ENCODE measurements at places on chromosomes 11 and 22.

- no peak for DNase-seq
Measured at GRCh38 chr22:29679316-29679715, 40.5 kb upstream of the CABP7 start.

GRCh38 chr11:68890490-68891231 is 13.0 kb downstream of the MRPL21 start:
- DNase-seq = peak; percentile 14

GRCh38 chr11:73291781-73292524 is 16.1 kb upstream of the ARHGEF17 start:
- no peak for DNase-seq

GRCh38 chr11:1765871-1766718 is 2.4 kb upstream of the CTSD start:
- no peak for DNase-seq

DNA sequence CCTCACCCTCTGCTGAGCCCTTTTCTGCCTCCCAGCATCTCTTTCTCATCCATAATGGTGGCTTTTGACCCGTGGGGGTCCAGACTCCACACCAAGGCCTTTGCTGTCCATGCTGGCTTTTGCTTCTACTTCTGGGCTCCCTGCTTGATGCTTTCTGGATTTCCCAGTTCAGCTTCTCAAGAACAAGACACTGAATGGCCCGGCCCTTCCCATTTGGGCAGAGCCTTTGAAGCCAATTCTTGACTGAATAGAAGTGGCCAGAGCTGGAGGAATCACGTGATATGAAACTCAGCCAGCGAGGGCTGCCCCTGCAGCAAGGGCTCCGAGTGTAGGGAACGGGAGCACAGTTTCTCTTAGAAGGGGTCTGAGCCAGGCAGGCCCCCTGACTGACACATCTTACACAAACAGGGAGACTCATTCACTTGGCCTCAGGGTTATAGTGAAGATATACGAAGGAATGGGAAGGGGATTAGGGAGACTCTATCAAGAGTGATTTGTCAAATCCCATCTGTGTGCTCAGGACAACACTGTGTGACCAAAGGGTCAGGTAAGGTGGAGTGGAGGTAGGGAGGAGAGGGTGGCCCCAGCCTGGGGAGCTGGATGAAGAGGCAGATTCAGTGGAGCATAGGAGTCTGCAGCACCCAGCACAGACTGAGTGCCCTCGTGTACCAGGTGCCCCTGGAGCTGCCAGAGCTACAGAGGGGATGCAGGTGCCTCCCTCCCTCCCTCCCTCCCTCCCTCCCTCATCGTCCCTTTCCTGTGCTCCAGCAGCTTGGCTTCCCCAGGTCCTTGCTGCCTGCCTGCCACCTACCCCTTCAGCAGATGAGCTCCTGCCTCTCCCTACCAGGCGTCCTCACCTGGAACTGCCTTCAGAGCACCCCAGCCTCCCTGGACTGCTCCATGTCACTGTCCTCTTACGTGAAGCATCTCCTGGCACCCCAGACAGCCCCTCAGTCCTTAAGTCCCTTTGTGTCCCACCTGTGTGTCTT is 106.0 kb downstream of the TRIM29 start:
- DNase-seq = no peak

DNA sequence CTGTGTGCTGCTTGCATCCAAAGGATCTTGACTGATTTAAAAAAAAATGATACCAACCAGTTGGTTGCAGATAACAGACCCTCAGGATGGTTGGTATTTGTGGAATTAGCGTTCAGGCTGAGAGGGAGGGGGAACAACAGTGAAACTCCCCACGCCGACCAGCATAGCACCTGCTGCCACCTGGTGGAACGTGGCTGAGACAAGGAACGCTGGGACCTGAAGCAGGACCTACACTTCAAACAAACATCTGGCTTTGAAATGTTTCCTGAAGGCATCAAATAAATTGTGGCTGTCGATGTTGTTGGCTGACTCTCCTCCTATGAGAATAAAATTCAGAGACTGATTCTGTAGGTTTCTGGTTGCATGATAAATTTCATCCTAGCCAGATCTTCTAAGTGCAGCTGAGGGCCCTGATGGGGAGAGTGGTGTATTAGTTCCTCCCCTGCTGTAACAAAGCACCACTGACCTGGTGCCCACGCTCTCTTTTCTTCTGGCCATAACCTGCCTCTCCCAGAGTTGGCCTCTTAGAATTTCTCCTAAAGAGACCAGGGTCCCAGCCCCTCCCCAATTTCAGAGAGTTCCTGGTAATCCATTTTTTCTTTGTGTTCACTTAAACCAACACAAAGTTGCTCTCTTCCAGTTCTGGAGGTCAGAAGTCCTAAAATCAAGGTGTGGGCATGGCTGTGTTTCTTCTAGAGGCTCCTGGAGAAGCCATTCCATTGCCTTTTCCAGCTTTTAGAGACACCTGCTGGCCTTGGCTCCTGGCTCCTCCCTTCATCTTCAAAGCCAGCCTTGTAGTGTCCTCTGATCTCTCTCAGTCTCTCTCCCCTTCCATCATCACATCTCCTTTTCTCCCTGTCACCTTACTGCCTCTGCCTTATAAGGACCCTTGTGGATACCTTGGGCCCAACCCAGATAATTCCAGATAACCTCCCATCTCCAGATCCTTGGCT is 17.3 kb downstream of the APOL2 start:
- DNase-seq = no peak

DNA sequence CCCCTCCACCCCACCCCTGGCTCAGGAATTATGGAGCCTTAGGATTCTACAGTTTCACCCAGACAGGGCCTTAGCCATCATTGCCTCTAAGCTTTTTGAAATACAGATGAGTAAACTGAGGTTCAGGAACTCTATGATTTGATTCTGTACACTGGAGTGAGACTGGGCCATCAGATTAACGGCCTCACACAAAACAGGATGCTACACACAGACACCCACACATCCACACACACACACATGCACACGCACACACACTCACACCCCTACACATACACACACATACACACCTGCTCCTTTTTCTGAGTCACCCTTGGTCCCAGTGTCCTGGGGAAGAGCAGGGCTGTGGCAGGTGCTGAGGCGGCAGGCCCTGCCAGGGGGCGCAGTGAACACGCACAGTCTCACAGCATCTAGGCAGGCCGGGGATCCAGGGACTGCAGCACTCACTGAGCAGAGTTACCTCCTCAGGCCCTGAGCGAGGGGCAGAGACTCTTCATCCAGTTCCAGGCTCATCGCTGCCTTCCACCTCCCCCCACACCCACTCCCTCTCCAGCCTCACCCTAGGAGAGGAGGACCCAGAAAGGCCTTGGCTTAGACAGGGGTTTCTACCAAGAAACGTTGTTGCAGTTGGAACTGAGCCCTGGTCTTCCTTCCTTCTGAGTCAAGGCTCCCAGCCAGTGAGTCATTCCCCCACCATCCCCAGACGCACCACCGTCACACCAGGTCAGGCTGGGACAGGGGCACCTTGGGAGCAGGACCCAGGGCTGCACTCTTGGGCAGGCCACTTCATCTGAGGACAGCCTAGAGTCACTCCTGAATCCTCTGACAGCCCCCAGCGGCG is 89.8 kb upstream of the PARVA start:
- DNase-seq = no peak

GRCh38 chr11:70503468-70504221 is 105.3 kb downstream of the CTTN start:
- no peak for DNase-seq

GRCh38 chr11:111672949-111673348 is 70.7 kb downstream of the SIK2 start:
- DNase-seq = no peak

- no peak for DNase-seq
Measured at GRCh38 chr11:78567209-78567608, 7.5 kb downstream of the NARS2 start.

GRCh38 chr11:28400331-28401100 is 292.3 kb downstream of the METTL15 start:
- no peak for DNase-seq

GRCh38 chr11:27280140-27280539 is 82.9 kb downstream of the CCDC34 start:
- no peak for DNase-seq

DNA sequence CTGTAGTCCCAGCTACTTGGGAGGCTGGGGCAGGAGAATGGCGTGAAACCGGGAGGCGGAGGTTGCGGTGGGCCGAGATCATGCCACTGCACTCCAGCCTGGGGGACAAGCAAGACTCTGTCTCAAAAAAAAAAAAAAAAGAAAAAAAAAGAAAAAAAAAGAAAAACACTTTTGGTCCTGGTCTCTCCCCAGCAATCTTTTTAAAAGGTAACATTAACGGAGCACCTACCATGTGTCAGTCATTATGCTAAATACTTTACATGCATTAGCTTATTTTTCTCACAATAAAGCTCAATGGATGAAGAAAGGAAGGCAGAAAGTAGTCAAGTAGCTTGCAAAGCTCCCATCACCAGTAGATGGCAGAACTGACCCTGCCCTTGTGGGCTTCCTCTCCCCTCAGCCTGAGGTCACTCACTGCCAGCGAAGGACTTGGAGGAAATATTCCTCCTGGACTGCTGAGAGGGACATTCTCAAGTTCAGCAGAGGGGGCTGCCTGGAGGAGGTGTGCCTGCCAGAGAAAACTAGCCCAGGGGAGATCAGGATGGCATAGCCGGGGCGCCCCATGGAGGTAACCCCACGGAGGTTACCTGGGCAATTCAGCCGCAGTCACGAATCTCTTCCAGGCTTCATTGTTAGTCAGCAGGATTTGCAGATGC is 15.5 kb downstream of the APOL3 start:
- peak; percentile 25 for DNase-seq

DNA sequence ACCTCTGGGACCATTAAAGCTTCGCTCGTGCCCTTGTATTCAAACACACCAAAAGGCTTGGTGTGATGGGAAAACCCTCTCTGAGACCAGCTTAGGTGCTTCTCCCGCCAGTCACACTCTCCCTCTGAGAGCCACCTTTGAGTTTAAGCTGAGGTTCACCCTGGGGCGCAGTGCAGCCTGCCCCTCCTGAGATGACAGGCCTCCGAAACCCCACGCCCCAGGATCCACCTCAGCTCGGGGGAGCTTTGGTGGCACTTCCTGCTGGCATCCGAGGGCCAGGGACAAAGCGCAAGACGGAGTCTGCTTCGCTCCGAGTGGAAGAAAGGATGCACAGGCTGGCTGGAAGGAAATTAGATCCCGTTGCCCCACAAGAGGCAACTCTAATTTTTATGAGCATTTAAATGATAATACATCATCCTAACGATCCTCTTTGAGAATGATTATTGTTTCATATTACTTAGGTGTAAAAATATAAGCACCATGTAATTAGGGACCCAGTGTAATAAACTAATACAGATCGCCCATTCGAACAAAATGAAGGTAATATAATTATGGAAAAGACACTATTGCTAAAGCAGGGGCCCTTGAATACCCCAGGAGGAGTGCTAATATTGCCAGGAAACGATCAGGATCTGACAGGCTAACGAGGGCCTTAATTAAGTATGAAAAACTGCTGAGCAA is 134.7 kb downstream of the CEP164 start:
- no peak for DNase-seq

DNA sequence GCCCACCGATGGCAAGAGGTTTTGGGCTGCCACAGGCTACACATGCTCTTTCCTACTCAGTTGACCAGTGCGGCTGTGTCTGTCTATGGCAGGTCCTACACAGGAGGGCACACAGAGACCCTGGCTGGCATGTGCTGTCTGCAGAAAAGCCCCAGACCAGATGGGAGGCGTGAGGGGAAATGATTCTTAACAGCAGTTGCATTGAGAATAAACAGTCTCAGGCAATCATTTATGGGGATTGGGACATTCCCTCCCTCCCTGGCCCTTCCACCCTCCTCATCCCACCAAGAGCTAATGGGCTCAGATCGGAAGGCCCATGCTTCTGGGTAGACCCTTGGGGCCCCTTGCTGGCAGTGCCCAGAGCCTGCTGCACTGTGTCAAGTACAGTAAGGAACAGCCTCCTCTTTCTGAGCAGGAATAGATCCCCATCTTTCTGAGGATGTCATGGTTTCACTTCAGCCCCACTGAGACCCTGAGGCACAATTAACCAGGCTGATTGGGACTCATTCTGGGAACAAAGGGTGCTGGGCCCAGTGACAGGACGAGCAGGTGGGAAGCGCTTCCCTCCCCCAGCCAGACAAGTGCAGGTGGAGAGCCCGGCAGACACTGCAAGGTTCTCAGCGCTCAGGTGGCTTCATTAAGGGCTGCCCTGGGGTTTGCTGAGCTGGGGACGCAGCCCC is 28.3 kb downstream of the TSPAN18 start:
- no peak for DNase-seq

DNA sequence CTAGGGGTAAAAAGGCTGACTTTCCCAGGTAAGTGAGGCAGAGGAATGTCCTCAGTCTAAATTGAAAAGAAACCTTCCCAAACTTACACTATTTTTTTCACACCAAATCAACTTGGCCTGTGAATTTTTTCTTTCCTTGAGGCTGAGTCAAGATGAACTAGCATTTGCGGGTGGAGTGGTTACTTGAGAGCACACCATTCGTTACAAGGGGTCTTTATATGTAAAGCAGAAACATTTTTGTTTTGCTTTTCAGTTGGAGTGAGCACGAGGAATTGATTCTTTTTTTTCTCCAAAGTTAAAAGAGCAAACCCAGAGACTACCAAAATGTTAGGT is 36.4 kb downstream of the MAML2 start:
- no peak for DNase-seq

DNA sequence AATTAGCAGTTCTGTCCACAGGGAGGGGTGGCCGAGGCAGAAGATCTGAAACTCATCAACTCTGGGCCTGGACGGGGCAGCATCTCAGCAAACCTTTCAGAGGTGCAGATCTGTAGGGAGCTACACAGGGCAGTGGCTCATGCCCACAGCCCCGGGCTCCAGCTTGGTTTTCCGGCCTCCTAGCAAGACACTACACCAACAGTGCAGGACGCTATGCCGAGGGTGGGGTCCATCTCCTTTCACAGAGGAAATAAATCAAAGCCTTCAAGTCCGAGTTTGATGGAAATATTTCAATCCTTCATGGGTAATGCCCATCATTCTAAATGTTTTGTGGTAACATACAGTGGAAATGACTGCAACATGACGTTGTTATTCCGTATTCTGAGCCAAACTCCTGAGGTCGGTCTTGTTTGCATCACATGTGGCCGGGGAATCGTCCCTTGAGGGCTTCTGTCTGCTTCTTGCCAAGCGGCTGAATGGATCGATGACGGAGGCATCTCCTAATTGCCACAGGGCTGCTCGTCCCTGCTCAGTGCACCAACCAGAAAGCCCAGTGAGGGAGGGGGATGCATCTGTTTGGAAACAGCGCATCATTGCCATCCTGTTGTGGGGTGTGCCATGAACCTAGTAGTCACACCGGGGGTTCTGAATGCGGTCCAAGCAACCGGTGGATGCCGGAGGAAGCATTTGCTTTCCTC is 30.0 kb downstream of the LINC01488 start:
- no peak for DNase-seq
